ENCODE measurements at places on chromosomes 13 and 19.

DNA sequence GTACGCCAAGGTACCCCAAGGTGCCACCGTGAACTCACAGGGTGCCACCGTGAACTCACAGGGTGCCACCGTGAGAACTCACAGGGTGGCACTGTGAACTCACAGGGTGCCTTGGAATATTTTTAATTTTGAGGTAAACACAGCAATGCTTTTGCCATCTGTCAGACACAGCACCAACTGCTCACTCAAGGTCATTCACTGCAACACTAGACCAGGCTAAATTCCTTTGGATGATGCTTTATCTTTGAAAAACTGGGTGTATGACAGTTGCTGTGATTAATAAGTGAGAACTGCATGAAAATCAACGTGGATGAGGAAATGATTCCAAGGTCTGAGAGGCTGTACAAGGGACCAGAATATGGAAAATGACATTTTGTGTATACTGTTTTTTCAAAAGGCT lies 18.9 kb downstream of the SAFB2 start:
- DNase-seq: no peak

DNA sequence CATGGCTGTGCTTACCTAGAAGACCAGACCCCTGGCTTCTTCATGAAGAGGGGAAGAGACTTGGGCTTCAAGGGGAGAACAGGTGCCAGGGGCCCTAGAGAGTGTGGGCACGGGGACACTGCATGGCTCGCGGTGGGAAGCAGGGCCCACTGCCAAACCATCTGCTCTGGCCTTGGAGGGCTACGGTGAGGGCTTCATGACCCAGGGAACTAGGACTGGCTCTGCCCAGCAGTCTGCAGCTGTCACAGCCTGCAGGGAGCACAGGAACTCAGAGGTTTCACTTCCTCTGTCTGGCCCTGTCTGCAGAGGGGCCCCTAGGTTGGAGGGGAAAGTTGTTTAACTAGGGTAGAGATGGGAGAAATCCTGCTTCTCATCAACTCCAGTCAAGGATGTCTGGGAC lies 4.3 kb downstream of the ERCC1 start:
- no peak for DNase-seq

DNA sequence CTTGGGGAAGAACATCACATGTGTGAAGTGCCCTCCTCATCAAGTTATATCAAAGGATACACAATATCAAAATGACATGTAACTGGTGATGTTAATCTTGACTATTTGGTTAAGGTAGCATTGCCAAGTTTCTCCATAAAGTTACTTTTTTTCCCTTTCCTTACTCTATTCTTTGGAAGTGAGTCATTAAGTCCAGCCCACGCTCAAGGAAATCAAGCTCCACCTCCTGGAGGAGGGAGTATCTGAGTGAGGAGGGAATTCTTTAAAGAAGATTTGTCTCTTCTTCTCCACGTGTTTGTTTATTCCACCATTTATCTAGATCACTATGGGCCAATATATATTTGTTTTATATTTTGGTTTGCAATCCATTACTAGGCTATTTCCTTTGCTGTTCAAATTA lies 33.6 kb upstream of the FNDC3A start:
- no peak for DNase-seq

DNA sequence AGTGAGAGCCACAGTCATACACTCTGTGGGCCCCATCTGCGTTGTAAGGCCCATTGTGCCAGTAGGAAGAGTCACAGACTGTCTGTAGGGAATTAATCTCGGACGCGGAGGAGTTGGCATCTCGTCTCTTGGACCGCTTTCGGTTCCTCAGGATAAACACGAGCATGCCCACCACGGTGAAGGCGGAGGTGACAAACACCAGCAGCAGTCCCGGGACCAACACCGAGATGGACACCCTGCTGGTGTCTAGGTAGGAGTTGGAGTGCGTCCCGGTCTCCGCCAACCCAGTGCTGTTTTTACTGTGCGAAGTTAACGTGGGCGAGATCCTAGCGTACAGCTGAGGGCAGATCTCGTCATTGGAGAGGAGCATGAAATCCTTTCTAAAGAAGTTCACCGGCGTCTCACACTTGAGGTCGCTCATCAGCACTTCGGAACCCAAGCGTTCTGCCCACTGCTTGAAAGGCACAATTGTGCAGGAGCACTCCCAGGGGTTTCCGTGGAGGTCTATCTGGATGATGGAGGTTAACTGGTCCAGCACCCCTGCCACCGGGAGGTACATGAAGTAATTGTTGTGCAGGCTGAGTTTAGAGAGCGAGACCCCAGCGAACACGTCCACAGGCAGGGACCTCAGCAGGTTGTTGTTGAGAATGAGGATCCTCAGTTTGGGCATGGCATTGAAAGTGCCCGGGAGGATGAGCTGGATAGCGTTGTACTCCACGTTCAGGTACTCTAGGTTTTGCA lies 2.7 kb downstream of the SLITRK1 start:
- DNase-seq: no peak

DNA sequence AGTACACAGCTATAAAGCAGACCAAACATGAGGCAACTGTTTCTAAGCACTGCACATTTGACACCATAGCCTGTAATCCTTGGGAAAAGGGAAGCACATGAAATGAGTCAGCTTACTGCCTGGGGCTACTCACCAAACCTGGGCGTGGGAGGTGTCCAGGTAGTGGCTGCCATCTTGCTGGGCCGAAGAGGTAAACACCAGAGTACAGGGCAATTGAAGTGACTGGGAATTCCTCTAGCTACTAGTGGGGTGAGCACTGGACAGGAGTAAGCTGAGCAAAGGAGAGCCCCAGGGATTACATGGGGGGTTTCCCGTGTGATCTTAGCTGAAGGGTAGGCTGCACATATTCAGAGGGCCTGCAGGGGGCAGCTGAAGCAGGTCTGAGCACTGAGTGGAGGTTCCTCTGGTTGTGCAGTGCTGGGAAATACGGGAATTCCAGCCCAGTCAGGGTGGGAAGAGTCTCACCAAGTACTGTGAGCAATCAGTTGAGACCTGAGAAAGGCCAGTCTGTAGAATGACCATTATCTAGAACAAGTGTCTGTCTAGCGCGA lies 140.5 kb downstream of the SLC7A1 start:
- no peak for DNase-seq

- DNase-seq: no peak
Measured at GRCh38 chr13:103436057-103436654, 369.9 kb upstream of the SLC10A2 start.

DNA sequence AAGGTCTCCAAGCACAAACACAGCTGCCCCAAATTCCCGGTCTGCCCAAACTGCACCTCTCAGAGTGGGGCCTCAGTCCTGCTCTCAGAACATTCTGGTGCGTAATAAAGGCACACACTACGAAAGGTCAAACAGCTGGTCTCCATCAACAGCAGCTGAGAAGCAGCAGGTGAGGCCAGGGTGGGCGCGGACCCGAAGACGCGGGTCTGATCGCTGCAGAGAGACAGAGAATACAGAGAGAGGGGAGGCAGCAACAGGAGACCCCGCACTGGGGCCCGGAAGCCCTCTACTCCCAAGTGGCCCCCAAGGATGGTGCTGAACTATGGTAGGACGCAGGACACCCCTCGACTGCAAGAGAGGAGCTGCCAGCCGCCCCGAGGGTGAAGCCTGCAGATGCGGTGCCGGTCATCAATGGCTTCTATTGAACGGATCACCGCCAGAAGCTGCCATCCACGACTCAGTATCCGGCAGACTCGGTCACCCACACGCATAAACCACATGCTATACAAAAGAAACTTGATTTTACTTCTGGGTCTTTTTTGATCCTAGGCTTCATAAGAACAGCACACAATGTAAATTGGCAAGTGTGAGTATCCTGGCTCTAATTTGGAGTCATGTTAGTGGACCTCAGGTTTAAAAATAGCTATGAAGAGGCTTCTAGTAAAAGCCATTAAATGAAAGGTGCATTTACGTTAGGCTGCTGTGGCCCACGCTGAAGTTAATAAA lies 33.4 kb downstream of the STK24 start:
- DNase-seq: no peak

DNA sequence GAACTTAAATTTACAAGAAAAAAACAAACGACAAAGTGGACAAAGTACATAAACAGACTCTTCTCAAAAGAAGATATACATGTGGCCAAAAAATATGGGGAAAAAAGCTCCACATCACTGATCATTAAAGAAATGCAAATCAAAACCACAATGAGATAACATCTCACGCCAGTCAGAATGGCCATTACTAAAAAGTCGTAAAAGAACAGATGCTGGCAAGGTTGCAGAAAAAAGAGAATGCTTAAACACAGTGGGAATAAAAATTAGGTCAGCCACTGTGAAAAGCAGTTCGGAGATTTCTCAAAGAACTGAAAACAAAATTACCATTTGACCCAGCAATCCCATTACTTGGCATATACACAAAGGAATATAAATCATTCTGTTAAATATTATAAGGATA lies 132.7 kb downstream of the UGGT2 start:
- DNase-seq: no peak

GRCh38 chr13:23380534-23380933 lies 53.0 kb downstream of the SACS start:
- no peak for DNase-seq

- DNase-seq: no peak
Measured at GRCh38 chr19:15426485-15427349, 7.9 kb upstream of the AKAP8L start.

GRCh38 chr13:38830442-38831045 lies 143.7 kb downstream of the FREM2 start:
- no peak for DNase-seq

DNA sequence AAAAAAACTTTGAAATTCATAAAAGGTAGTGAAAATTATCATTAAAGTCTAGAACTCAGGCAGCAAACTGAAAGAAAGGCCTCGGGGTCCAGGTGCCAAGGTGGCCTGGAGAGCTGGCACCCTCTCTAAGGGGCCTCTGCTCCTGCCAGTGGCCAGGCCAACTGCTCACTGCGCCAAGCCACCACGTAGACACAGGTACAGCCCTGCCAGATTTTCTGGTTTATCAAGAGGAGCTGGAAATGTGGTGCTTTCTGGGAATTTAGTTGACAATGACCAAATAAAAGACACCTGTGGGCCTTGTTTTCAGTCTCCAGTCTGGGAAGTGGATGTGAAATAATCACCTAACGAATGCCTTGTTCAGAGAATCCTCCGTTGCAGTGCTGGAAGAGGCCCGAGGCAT lies 22.8 kb downstream of the ZNF574 start:
- no peak for DNase-seq

DNA sequence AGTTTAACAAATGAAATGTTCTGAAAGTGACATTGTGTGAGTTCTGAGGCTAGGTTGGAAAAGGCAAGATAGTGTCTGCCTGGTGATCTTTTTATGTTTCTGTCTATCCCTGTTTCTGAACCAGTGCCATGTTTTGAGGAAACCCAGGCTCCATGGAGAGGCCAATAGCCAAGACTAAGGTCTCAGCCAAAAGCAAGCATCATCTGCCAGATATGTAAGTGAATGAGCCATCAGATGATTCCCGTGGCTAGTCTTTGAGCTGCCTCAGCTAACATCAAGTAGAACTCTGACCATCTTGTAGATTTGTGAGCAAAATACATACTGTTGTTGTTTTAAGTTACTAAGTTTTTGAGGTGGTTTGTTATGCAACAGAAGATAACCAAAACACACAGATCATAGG lies 19.6 kb upstream of the CCNA1 start:
- DNase-seq: no peak

GRCh38 chr13:43433691-43434141 lies 353.1 kb downstream of the ENOX1 start:
- no peak for DNase-seq

DNA sequence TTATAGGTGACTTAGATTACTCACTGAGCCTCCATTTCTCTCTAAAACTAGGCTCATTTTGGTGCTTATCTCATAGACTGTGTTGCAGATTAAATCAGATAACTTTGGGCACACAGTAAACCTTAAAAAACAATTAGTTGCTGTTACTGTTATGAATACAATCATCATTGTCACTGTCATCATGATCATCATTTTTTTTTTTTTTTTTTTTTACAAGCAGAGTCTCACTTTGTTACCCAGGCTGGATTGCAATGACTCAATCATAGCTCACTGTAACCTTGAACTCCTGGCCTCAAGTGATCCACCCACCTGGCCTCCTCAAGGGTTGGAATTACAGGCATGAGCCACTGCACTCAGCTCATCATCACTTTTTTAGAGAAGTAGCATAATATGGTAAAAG lies 60.0 kb downstream of the VWA8 start:
- DNase-seq: no peak

DNA sequence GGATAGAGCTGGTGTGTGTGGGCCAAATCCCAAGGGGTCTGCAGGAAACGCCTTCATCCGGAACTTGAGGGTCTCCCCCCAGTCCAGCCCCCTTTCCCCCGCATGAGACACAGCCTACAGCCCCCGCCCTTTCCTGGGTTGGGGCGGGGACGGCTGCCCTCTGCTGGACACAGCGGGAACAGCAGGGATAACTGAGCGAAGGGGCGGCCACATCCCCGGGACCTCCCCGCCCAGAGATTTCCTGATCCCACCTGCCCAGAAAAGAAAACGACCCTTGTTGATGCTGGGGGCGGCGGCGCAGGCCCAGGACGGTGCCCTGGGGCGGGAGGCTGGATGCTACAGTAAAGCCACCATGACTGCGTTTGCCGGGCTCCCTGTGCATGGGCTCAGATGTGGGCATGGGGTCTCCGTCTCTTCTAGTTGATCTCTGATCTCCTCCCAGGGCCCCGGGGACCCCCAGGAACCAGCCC lies 14.2 kb downstream of the ONECUT3 start:
- DNase-seq: no peak

DNA sequence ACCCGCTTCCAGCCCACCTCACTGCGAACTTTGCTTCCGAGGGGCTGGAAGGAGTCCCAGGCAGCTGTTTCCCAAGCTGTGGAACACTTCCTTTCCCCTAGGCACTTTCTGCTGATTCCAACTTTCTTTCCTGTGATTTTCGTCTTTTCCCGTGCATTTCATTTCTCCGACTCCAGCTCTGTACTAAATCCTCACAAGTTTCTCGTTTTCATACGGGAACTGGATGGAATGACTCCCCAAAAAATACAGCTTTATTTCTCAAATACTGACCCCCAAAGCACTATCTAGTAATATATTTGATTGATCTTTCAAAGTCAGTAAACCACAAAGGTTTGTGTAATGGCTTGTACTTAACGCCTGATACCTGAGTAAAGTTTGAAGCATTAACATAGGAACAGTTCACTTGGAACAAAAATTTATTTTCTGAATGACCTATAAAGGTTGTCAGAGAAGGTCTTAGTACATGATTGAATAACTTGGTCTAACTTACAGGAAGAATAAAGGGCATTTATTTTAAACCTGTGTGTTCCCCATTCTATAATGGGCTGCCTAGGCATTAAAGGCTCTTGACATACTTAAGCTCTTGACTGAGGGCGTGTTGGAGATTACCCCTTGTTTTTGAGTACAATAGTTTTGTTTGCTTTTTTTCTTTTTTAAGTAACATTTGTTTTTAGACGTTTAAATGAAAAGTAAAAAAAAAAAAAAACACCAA lies 1.3 kb upstream of the PCDH9 start:
- DNase-seq: no peak

- DNase-seq: no peak
Measured at GRCh38 chr13:75139291-75139690, 342.7 kb downstream of the TBC1D4 start.
